Forelimb muscle (tissue), 1 donor: ENCODE measurements at places on chromosomes 5 and 9.

DNA sequence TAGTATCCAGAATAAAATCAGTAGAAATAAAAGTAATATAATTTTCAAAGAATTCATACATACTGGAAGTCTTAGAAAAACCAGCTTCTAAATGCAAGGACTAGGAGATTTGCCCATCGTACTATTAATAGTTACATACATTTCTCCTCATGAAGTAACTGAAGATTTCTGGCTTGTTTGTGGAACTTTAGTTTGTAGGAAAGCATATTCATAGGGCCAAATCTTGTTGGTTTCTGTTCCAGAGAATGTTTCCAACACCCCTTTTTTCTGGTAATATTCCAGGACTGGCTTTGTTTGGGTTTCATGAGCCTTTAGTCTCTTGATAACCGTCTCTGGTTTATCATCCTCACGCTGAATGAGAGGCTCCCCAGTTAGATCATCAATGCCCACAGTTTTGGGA lies 66.3 kb upstream of the TJP2 start:
- DNase-seq: no peak

DNA sequence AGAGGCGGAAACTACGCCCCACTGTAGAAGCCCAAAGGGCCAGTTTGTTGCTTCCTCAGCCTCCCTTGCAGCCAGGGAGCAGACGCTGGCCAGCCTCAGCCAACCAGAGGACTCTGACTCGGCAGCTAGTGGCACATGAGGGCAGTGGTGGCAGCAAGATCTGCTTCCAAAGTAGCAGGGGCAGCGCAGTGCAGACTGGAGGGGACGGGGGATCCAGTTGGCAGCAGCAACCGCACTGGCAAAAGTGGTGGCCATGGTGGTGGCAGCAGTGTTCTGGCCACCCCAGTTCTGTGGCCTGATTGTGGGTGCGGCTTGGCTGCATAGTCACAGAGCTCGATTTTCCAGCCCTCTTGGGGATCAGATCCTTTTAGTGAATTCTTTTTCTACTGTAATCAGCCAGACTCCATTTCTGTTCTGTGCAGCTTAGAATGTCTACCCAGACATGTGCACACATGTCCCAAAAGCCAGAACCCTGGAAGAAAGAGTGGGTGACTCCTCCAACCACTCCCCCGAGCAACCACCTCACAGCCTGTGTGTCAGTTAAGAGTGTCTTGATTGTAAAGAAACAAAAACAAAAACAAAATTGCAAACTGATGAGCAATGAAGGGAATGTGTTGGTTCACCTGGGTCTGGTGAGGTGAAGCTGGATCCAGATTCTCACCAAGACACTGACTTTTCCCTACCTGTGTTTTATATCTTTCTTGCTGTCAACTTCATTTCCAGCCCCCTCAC lies 11.0 kb upstream of the ZBTB43 start:
- no peak for DNase-seq

GRCh38 chr5:171914726-171915338 lies 91.6 kb downstream of the FBXW11 start:
- no peak for DNase-seq

DNA sequence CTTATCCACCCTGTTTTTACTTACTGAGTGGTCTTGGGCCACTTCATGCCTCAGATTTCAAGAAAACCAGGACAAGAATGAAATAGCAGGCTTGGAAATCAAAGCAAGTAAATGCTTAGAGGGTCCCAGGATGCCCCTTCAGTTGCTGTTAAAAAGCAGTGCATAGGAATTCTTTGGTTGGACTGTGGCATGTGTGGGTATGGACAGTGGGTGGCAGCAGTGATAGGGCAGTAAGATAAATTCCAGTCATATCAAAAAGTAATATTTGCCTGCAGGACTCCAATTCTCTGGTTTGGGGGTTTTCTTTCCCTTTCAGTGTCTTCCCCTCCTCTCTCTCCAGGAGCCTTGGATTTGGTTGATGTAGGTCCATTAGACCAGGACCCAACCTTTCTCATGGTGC lies 306.7 kb upstream of the CLINT1 start:
- DNase-seq: no peak

GRCh38 chr5:112977440-112977861 lies 853 bp downstream of the DCP2 start:
- no peak for DNase-seq

DNA sequence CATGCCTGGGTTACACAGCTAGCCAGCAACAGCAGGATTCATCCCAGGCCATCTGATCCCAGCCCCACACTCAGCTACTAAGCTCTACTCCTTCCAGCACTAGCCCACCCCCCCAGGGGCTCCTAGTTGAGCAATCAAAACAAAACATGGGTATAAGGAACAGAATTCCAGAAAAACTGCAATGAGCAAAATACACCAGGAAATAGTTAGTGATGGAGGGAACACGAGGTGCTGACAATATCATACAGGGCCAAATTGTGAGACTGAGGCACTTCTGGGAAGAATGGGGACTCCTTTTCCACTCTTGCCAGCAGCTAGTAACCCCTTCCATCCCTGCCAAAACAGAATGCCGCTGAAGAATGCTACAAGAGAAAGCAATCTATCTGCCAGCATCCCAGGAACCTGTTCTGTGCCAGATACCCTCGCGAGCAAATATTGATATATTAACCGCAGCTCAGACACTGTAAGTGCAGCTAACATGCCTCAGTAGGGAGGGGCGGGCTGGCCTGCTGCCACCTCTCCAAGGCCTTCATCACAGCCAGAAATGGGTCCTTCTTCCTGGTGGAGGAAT lies 161.4 kb downstream of the SLIT3 start:
- DNase-seq: no peak

DNA sequence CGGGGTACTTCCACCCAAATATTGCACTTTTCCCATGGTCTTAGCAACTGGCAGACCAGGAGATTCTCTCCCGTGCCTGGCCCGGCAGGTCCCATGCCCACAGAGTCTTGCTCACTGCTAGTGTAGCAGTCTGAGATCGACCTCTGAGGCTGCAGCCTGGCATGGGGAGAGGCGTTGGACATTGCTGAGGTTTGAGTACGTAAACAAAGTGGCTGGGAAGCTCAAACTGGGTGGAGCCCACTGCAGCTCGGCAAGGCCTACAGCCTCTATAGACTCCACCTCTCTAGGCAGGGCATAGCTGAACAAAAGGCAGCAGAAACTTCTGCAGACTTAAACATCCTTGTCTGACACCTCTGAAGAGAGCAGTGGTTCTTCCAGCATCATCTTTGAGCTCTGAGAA lies 40.1 kb upstream of the EBF1 start:
- DNase-seq: no peak

DNA sequence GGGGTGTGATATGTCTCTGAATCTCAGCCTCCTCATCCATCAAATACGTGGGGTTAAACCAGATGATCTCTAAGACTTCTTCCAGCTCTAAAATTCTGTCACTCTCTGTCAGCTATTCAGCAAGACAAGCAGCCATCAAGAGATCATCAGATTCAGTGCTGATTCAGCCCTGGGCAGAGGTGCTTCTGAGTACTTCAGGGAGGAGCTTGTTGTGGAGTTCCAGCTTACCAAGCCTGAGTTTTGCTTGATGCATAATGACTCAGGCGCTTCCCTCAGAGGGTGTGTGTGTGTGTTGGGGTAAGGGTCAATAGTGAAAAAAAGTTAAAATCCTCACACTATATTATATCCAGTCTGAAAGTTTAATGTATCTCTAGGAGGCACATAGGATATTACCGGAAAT lies 29.6 kb upstream of the TAF1L start:
- DNase-seq: no peak

DNA sequence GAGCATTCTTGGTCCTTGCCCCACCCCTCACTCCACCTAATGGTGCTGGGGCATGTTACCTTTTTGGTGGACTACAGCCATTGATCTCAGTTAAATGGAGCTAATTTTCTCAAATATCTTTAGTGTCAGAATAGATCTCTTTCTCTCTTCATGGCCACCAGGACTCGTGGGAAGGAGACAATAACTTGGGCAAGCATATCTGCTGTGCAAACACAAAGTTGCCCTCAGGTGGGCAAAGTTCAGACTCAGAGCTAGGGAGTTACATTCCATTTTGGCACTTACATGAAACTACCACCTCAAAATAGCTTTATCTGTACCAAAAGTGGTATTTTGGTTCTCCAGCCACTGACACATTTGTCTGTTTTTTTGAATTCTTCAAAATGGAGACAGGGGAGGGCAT lies 671.9 kb upstream of the KLF4 start:
- DNase-seq: no peak

DNA sequence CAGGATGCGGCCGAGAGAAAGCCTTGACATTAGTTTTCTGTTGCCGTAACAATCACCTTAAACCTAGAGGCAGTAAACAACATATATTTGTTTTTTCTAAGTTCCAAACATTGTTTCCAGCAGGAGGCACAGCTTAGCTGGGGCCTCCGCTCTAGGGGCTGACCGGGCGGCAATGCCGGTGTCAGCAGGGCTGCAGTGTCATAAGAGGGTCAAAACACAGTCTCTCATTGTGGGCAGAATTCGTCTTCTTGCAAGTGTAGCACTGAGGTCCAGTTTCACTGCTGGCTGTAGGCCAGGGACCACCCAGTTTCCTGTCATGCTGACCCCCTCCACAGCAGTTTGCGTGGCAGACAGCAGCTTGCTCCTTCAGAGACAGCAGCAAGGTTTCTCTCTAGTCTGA lies 186.2 kb downstream of the PJA2 start:
- DNase-seq: no peak

DNA sequence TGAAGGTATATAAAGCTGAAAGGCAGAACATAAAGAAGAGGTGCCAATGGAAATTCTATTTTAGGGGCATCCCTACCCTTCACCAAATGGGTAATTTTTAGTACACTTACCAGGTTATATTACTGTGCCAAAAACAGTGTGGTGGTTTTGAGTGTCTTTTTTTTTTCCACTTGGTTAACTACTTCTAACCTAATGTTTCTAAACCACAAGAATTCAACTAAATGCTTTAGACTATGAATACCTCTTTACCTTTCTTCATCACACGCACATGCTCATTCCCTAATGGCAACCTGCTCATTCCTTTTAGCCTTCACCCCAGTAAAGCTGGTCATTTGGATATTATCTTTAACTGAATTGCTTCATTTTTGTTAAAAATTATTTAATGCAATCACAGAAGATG lies 215.6 kb downstream of the PIK3R1 start:
- no peak for DNase-seq

DNA sequence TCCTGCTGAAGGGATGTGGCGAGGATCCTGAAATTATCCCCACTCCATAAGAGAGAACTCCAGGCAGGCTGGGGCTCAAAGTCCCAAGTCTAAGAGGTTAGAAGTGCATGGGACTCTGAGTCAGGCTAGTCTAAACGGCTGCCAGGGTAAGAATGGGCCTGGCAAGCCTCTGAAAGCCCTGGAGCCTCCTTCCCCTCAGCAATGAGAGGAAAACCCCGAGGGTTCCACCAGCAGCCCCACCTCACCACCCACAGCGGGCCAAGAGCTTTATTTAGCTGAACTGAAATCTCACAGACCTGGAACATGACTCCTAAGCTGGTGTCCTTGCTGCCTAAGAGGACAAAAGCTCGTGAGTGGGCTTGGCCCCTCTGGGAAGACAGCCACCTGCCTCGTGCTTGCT lies 135.5 kb downstream of the SEC61B start:
- DNase-seq: no peak

DNA sequence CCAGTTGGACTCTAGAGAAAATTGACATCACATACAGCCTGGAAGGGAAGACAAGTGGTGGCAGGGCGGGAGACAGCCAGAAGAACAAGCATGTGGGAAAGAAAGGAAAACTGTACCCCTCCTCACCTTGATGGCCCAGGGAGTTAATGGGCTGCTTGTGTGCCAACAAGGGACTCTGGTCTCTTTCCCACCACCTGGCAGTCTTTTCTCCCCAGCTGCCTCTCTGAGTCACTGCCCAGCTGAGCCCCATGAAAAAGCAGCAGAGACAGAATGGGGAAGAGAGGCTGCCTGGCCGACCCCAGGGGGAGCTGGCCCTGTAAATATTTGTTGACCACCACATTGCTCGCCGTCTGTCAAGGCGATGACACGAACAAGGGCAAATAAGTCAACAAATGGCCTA lies 359.4 kb downstream of the ENC1 start:
- no peak for DNase-seq

GRCh38 chr9:36191290-36191645 lies 547 bp downstream of the CLTA start:
- no peak for DNase-seq

GRCh38 chr5:79201206-79201605 lies 34.7 kb upstream of the JMY start:
- DNase-seq: no peak
